ENCODE measurements at places on chromosomes 7 and 10.

GRCh38 chr7:97466071-97466470 lies 265.8 kb upstream of the TAC1 start:
- DNase-seq, result no peak

- DNase-seq, result no peak
Observed at GRCh38 chr7:38518541-38518940, 112.6 kb downstream of the AMPH start.

DNA sequence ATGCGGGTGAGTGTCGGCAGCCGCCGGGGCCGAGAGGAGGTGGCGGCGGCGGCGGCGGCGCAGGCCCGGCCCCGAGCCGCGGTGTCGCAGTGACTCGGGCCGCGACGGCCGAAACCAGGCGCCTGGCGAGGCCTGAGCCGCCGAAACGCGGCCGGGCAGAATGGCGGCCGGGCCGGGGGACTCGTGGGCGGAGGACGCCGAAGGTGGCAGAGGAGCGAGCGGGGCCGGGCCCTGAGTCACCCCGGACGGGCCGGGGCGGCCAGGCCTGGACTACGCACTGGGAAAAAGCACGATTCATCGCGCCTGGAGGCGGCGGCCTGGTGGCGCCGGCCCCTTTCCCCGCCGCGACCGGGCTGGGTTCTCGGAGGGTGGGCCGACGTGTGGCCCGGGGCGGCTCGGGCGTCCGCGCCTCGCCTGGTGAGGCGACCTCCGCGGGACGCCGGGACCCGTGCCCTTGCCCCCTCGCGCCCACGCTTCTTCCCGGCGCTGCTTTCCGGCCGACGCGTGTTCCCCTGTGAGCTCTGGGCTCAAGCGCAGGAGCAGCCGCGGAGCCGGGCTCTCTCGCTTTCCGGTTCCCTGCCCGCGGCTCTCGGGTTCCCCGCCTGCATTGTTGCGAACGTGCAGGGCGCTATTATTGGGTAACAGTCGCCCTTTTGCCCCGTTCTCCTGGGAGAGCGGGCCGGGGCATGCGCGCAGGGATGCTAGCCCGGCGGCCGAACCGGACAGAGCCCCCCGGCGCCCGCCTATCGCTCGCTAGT lies 500 bp downstream of the CUL1 start:
- DNase-seq, result no peak

DNA sequence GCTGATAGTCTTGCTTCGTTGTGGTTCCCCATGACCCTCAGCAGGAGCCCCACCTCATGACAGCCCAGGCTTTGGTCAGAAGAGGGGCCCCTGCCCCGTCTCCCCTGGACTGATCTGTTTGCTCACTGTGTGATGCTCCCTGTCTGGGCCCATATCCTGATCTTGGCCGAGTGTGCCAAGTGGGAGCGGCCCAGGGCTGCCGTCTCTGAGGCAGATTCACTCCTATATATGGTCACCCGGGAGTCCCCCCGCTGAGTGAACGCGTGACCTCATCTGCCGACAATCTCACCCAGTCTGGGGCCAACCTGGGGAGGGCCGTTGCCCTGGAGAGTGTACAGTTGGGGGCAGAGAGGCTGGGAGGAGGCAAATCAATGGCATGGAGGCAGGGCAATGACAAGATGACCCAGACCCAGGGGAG lies 34.5 kb downstream of the PPIF start:
- DNase-seq, result no peak

GRCh38 chr10:50544095-50544856 lies 79.5 kb downstream of the SGMS1 start:
- DNase-seq, result no peak

- DNase-seq, result no peak
Observed at GRCh38 chr10:75712242-75712880, 280.9 kb downstream of the LRMDA start.

GRCh38 chr7:10300577-10300976 lies 673.1 kb upstream of the PHF14 start:
- DNase-seq, result no peak

DNA sequence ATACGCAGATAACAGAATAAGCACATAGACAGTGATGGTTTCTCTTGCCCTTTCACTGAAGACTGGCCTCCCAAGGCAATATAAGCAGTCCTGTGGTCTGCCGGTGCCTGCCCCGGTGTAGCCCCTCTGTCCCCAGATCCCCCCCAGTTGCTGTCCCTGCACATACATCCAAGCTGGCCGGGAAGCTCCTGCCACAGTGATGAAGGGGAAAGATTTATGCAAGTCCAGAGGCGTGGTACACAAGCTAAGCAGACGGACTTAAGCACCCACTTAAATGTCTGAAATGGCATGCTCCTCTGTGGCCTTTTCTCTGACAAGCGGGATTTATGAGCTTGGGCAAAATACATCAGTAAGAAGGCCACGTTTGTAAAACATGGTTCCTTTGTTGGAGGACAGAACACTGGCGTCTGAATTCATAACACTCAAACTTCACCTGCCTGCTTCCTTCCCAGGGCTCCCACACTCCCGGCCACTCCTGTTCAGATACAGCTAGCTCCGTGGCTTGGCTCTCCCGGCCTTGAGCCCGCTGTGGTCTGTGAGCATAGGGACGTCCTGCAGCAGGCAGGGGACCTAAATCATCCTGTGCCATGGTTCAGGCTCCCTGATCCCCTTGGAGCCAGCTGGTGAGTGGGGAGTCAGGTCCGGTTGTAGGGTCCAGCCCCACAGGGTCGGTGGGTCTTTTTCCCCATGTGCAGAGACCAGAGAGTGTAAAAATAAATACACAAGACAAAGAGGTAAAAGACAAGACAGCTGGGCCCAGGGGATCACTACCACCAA lies 61.7 kb upstream of the PPP2R2D start:
- no peak for DNase-seq

- no peak for DNase-seq
Observed at GRCh38 chr7:129313282-129313681, 88.5 kb downstream of the AHCYL2 start.

DNA sequence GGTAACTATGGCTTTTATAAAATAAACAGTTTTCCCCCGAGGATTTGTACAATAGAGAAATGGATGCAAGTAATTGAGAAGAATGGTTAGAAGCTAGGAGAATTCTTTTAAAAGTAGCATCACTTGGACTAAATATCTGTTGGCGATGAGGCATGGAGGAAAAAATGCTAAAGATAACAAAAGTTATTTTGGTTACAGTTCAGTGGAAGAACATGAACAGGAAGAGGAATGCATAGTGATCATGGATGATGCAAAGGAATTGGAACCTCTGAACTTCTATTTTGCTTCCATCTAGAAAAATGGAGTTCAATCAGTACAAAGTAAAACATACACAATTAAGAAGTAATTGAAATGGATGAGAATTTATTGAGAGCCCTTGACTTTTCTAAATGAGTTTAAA lies 32.9 kb downstream of the ENTPD1 start:
- no peak for DNase-seq

- DNase-seq, result no peak
Observed at GRCh38 chr7:120370954-120371353, 98.0 kb downstream of the KCND2 start.

DNA sequence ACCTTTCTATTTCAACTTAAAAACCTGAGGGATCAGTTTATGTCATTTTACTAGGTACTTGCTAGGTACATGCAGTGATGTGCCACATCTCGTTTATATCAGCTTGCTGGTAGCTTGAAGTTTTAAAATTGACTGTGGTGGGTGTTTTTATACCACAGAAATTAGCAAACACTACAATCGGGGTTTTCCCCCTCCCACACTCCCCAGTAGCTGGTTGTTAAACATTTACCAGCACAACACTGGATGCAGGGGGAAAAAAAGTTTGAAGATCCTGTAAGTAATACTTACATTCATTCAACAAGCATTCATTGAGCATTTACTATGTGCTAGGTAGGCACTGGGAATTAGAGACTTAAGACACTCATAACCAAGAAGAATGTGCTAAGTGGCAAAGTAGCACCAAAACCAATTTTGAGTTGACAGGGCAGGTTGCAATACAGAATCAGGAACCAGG lies 32.6 kb downstream of the USP6NL start:
- no peak for DNase-seq

DNA sequence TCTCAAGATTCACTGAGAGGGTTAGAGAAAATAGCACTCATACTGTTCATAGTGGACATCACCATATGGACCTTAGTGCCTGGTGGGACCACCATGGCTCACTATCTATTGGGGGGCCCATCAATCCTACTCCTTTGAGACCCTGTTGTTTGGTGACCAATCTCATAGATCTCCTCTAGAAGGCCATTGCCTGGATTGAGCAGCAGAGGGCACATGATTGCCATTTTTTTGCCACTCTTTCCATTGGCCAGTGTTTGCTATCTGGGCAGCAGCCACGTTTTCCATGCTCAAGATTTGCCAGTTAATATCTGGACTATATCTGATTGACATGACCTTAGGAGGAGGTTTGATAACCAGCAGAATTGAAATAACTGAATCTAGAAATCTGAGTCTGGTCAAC lies 244.5 kb downstream of the ITGB1 start:
- no peak for DNase-seq

GRCh38 chr7:38822549-38822948 lies 86.4 kb downstream of the VPS41 start:
- DNase-seq, result no peak

DNA sequence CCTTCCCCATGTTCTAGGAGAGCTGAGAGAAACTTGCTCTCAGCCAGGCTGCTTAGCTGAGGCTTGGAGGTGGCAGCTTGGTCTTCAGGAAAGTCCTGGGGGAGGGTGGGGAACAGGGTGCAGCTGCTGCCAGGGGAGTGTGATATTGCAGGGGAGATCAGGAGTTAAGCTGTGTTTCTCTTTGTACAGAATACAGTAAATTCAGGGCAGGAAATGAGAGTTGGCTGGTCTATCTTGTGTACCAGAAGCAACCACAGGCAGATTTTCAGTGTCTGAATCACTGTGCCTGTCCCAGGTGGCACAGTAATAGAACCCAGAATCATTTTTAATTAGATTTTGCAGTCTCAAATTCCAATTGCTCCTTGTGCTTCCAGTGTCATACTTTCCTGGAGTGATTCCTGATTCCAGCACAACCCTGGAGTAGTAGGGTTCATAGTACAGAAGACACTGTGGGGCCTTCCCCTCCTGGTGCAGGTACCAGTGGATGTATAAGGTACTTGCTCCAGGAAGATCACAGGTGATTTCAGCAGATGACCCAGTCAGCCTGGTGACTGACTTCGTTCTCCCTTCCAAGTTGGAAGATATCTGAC lies 94.0 kb upstream of the TARP start:
- DNase-seq, result no peak

GRCh38 chr10:62083412-62084267 lies 182.1 kb downstream of the ARID5B start:
- DNase-seq, result no peak

GRCh38 chr10:114561008-114561523 lies 97.0 kb downstream of the ABLIM1 start:
- DNase-seq, result no peak
